ENCODE measurements at places on chromosomes 3 and 15.

DNA sequence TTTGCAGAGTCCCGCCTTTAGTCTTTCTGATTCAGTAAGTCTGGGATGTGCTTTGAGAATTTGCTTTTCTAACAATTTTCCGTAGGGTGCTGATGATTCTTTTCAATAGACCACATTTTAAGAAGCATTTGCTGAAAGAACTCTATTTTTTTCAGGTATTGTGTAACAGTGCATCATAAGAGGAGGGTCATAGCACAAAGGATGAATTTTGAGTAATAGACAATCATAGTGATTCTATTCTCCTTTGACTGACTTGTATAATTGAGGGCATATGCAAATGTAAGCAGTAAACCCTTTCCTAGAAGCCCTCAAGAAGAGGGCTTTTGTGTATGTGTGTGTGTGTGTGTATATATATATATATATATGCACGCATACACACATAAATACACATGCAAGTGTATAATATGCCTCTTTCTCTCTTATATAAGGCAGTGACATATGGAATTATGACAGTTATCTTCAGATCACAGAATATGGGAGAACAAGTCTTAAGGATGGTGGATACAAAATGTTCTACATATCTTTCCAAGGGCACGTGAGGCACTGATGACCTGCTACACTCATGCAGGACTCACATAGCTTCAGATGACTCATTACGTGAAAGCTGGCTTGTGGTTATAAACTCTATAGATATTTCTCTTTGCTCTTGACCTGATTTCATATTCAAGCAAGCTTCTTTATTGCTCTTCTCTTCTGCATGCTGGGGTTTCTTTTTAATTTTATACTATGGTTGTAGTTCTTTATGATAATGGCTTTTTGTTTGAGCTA lies 6.5 kb upstream of the PLSCR1 start:
- no peak for DNase-seq

DNA sequence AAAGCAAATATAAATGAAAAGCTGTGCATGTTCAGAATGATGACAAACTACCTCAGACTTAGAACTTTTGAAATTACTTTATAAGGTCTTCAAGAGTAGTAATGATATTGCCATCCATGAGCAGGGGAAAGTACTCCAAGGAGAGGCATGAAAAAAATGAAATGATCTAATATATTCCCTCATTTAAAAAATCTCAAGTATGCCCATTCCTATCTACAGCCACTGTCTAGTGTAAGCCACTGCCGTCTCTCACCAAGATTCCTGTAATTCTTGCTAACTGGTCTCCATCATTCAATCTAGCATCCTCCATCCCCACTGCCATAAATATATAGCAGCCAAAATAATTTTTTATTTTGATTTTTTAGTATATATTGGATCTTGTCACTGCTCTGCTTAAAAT lies 258.8 kb downstream of the PLOD2 start:
- no peak for DNase-seq

DNA sequence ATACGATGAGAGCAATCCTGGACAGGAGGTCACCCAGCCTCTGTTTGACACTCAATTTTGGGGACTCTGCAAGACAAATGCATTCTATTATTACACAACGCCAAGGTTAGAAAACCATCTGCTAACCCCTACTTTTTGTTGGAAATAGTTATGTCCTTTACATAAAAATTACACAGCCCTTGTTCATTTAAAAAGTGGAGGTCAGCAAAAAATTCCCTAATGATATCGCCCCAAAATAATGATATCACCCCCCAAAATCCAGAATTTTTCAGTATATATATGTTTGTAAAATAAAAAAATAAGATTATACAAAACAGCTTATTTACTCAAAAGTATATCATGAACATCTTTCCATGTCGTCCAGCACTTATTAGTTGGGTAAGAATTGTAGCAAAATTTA lies 11.4 kb downstream of the ROPN1 start:
- DNase-seq = no peak

- no peak for DNase-seq
These were observed 119.0 kb upstream of the SATB1 start for GRCh38 chr3:18544146-18544545.
